ENCODE measurements at places on chromosomes 12 and 14.

DNA sequence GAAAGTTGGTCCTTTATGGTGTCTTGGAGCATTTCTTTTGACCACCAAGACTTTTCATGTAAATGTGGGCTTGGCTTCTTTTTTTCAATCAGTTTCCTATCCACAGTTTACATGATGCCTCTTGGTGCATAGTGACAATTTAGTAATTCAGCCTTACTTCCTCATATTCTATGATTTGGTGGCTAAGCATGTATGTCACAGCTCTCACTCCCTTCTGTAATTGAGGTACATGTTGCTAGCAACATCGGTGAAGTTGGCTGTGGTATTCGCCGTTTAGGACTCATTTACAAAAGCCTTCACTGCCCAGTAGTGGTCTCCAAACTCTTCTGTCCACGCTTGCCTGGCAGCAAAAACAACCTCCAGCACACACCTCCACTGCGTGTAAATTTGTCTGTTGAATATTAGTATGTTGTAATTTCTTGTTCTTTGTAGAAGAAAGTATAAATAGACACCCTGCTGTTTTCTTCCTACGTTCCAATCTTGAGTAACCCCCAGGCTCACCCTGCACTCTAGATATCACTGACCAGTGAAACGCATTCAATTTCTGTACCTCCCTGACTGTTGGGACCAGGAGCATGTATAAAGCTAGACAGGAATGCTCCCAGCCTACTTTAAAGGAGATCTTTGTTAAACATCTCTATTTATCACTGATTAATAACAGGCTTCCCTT lies 90.4 kb downstream of the PPP2R5C start:
- no peak for DNase-seq

GRCh38 chr14:64891839-64892375 lies 12.2 kb upstream of the SPTB start:
- DNase-seq = no peak

DNA sequence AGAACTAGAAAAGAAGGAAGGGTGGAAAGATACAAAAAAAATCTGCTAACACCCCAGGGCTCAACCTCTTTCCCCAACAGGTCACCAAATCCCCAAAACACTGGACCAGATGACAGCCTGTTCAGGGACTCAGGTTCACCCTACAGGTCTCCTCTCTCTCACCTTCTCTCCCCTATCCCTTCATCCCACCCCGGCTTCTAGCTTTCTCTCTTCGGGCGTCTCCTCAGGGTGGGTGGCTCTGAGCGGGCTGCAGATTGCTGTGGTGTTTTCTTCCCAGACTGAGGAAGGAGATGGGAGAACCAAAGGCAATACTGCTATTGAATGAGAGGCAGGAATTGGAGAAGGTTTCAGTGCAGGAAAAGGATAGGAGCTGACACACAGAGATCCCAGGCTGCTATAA lies 39.3 kb downstream of the ANO2 start:
- no peak for DNase-seq

GRCh38 chr14:73809391-73809790 lies 42.2 kb upstream of the PTGR2 start:
- no peak for DNase-seq

DNA sequence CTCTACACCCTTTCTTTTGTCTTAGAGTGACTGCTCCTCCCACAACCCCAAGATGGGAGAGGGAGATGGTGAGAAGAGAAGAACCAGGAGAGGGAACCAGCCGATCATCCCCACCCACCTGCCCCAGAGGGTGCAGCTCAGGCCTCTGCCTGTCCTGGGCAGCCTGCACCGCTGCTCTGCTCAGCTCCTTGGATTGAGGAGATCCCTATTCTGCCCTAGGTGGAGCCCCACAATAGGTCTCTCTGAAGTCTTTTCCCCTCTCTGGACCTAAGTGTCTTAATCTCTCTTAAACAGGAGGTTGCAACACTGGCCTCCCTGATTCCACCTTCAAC lies 2.2 kb downstream of the ANKRD33 start:
- no peak for DNase-seq

DNA sequence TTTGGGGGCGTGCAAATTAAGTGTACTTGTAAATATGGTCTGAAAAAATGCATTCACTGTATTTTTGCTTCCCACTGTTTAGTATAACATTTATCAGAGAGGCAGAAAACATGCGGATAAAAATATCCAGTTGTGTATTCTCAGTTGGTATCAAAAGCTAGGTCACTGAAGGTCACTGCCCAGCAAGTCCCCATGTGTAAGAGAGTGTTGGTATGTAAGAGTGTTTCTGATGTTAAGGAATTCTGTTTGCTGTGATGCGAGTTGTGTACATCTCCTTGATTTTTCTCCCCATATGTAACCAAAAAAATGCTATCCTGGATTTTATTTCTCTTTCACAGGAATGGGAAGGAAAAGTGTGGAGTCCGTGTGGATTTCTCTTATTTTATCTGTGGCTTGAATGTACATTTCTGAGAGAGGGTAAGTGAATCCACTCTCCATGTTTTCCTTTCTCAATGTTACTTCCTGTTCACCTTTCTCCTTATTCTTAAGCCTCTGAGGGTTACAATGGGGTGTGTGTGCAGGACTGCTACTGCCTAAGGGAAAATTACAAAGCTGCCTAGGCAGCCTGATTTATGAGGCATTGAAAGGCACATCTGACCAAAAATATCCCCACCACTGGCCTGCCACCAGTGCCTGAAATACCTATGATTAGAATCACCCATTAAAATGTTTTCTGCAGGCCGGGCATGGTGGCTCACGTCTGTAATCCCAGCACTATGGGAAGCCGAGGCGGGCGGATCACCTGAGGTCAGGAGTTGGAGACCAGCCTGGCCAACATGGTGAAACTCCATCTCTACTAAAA lies 97.9 kb upstream of the USP44 start:
- DNase-seq = no peak

Measured in CD4-positive, alpha-beta T cell treated with Interferon gamma for 1 hour (primary cell).